ENCODE measurements at places on chromosomes 5 and 9.

DNA sequence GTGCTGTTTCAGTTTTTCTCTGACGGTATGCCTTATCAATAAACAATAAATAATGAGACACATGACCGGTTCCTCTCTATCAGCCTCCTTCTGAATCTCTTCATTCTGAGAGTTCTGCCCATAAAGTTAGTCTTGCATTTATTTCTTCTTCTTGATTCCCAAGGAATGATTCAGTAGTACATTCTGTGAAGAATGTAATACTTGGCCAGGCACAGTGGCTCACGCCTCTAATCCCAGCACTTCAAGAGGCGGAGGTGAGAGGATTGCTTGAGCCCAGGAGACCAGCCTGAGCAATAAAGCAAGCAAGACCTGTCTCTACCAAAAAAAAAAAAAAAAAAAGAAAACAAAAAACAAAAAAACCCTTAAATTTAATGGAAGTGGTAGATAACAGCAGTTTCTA is 53.9 kb downstream of the PAM start:
- no peak for DNase-seq

DNA sequence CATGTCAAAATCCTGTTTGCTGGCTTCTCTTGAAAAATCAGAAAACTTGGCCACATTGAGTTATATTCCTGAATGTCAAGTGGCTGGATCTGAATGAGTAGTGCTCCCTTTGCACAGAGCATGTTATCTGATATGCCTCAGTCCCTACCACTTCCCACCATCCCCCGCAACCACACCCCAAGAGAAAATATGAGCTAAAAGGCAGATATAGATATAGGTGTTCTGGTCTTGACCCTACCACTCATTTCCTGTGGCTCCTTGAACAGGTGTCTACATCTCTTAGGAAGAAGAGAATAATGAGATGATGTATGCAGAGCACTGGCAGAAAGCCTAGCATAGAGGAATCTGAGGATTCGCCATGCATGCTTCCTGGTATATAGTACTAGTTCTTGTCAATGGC is 6.6 kb upstream of the CYSTM1 start:
- no peak for DNase-seq

DNA sequence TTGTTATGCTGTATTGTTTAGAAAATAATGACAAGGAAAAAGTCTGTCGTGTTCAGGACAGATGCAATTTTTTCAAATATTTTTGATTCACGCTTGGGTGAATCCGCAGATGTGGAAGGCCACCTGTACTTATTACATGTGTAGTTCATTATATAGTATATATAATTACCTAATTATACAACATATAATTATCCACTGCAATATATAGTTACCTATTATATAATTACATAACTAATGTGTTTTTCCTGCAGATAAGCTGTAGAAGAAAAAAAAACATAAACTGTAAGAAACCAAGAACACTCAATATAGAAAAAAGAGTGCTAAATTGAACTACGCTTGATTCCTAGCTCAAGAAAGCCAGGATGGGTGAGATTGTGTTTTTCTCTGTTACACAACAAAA is 93.6 kb upstream of the RANBP3L start:
- DNase-seq, result no peak

DNA sequence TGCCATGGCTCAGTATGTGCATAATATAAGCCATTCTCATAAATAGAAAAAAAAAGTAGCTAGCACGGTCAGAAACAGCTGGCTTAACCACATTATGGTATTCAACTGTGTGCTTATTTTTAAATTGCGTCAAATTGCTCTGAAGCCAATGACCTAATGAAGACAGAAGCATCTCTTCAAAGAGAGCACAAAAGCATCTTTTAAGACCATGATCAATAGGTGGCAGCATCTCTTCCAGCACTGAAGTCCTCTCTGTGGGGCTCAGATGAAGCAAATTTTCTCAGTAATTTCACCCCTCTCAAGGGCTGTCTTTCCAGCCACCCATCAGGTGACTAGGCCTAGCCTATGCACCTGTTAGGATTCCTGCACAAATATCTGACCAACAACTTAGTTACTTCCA is 251.4 kb downstream of the GLIS3 start:
- DNase-seq, result no peak

- no peak for DNase-seq
Observed at GRCh38 chr9:109321727-109322126, 868 bp upstream of the EPB41L4B start.

GRCh38 chr5:128551476-128551875 is 13.4 kb upstream of the FBN2 start:
- DNase-seq, result no peak

GRCh38 chr9:73845539-73845938 is 651.6 kb upstream of the RORB start:
- DNase-seq, result no peak

DNA sequence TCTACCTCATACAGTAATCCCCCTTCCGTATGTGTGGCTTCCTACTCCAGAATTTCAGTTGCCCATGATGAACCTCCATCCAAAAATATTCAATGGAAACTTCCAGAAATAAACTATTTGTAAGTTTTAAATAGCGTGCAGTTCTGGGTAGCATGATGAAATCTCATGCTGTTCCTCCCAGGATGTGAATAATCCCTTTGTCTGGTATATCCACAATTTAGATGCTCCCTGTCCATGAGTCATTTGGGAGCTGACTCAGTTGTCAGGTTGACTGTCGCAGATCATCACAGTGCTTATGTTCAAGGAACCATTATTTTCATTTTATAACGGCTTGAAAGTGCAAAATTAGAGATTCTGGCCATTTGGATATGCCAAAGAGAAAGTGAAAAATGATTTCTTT is 290.1 kb upstream of the CDH9 start:
- DNase-seq, result no peak

GRCh38 chr5:125487231-125487630 is 740.8 kb upstream of the ZNF608 start:
- no peak for DNase-seq

- no peak for DNase-seq
Observed at GRCh38 chr9:73157811-73158210, 6.1 kb downstream of the ANXA1 start.

- DNase-seq, result no peak
Observed at GRCh38 chr9:107227774-107228173, 55.3 kb upstream of the RAD23B start.

GRCh38 chr5:113017881-113018635 is 41.5 kb downstream of the DCP2 start:
- DNase-seq, result no peak

DNA sequence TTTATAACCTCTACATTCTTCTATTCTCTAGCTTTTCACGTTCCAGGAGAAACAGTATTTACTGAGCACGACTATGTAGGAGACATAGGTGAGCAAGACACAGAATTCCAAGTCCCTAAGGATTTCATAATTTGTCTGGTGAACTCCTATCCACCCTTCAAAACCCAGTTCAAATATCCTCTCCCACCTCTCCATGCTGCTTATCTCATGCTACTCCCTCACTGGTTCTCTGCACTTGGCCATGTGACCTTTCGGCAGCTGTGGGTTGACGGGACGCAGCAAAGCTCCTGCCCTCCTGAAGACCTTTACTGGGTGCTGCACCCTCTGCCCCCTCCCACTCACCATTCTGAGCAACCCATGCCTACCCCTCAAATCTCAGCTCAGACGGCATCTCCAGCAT is 173.2 kb downstream of the RGS3 start:
- no peak for DNase-seq

DNA sequence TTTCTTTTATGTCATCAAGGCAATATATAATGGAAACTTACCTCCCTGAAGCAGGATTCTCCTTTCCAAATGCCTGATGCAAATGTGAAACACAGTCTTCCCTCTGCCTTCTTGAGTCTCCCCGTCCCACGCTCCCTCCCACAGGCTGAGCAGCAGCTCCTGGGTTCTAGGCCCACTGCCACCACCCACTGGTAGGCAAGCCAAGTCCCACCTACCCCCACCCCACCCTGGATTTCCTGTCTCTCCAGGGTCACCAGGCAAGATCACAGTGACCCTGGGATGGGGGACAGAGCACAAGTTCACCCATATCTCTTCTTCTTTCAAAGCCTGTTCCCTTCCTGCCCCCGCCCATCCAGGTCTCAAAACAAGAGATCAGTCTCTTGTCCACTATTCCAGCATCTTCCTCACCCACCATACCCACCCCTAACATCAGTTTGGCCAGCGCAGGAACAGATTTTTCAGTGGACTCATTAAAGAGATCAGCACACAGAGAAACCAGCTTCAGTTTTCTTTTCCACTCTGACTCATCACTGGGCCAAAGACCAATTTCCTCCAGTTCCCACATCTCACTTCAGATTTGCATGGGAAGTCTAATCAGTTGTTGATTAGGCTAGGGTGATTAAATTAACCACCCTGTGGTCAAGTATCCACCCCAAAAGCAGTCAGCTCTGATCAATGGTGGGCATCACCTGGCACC is 151.5 kb downstream of the ACTL7B start:
- DNase-seq, result no peak

DNA sequence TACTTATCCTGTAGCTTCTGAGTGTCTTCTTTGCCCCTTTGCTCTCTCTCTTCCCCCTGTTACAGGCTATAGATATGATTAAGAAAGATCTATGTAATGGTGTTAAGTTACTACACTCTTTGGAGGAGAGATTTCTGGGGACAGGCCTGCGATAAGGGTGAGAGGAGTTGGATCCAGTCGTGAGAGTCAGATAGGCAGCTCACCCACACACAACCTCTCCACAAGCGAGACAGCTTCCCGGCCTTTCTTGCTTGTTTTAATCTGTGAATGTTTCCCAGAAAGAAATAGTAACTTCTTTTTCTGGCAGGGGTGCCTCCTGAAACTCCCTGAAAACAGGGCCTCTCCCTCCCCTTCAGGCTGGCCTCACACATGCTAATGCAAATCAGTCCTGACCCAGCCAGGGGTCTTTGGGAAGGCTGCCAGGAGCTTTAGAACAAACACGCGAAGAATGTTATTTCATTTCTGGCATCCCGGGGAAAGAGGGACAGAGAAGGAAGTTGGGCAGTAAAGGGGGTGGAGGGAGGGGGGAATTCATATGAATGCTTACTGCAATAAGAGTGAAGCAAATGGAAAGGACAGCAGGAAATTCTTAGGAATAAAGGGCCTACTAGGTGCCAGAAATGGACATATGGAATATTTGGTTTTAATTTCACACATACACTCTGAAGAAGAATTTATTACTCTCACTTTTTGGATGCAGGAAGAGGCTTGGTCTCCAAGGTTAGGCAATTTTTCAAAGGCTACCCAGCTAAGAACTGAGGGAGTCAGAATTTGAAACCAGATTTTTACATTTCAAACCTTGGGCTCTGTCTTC is 215.8 kb upstream of the TRIM32 start:
- no peak for DNase-seq

DNA sequence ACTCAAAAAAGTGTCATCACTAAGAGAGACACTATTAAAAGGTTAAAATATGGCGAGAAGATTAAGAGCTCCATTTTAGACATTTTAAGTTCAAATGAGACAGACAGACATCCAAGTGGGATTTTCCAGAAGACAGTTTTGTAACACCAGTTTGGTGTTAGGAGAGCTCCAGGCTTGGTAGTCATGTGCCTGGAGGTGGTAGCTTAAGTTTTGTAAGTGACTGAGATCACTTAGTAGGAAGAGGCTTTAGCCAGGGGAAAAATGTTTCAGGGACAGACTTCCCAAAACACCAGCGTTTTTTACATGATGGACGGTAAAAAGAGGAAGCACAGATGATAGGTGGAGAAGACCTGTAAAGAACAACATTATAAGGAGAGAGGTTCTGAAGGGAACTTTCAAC is 150.3 kb downstream of the GIN1 start:
- no peak for DNase-seq

GRCh38 chr5:172624083-172624995 is 16.7 kb upstream of the NEURL1B start:
- no peak for DNase-seq

- peak; percentile 59 for DNase-seq
Observed at GRCh38 chr9:34701023-34701768, 8.7 kb downstream of the CCL21 start.

DNA sequence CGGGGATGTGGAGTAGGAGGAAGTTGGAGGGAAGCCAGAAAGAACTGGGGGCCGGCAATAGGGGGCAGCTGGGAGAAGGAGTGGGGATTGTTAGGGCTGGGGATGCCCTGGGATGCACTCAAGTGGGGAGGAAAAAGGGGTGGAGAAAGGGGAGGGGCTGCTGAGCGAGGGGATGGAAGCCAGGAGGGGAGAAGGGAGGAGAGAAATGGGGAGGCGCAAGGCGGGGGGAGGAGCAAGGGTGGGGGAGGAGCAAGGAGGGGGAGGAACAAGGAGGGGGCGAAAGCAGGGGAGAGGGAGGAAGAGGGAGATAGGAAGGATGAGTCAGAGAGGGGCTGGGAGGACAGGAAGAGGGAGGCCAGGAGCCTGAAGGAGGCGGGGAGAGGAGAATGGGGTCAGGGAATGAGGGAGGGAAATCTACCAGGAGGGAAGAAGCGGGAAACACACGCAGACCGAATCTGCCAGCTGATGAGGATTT is 1.6 kb downstream of the IRX4 start:
- DNase-seq, result no peak
